ENCODE measurements at places on chromosomes 4 and X.
A peak's percentile ranks its signal among the peaks of the same experiment; 100 is the strongest.

GRCh38 chr4:2662598-2662997 is 93.5 kb downstream of the TNIP2 start:
- no peaks in the 10 kb centered on the region for H3K4me1 ChIP-seq
- H3K36me3 ChIP-seq, result peaks cover 62% of the 10 kb centered on the region
- H3K27me3 ChIP-seq, result no peaks in the 10 kb centered on the region
- H3K4me3 ChIP-seq, result no peak overlapping the region
- no peak for DNase-seq

- H3K27ac ChIP-seq, result no peak overlapping the region
- H3K36me3 ChIP-seq, result no peaks in the 10 kb centered on the region
- no peak for DNase-seq
- no peaks in the 10 kb centered on the region for H3K27me3 ChIP-seq
These were observed 227.9 kb upstream of the ANKRD50 start for GRCh38 chr4:124940387-124940786.

GRCh38 chr4:31657859-31658570 is 937.8 kb downstream of the PCDH7 start:
- H3K36me3 ChIP-seq, result no peaks in the 10 kb centered on the region
- no peak for DNase-seq
- H3K27me3 ChIP-seq, result no peaks in the 10 kb centered on the region
- H3K4me3 ChIP-seq, result no peak overlapping the region

DNA sequence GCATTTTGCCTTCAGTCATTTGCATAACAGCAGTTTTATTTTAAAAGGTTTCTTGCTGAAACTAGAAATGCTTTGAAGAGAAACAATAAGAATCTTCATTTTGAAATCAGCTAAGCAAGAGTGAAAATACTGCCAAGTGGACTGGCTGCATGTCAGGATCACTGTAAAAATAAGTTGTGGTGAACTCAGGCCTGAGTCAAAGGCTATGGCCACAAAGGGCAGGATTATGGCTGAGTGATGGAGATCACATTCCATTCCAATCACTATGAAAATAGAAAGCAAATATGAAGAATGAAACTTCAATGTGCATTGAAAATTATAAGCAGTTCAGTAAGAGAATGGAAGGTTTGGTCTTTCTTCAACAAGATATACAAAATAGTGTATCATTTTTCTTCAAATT is 224.5 kb downstream of the PCDH18 start:
- H3K4me3 ChIP-seq, result no peak overlapping the region
- H3K27ac ChIP-seq, result no peak overlapping the region

DNA sequence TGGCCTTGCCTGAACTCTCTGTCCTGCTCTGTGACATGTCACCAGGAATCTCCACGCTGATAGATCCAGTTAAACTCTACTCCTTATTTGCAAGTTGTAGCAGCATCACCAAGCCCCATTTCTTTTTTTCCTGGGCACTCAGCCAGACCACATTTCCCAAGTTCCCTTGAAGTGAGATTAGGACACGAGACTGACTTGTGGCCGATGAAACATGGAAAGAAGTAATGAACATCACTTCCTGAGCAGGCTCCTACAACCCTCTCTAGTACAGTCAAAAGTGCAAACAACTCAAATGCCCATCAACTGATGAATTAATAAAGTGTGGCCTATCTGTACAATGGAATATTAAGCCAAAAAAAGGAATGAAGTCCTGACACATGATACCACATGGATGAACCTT is 74.6 kb downstream of the MAP3K15 start:
- no peaks in the 10 kb centered on the region for H3K4me1 ChIP-seq
- no peak overlapping the region for H3K4me3 ChIP-seq
- H3K36me3 ChIP-seq, result no peaks in the 10 kb centered on the region
- no peaks in the 10 kb centered on the region for H3K27me3 ChIP-seq

- no peak overlapping the region for H3K4me3 ChIP-seq
- H3K27ac ChIP-seq, result no peak overlapping the region
- no peaks in the 10 kb centered on the region for H3K4me1 ChIP-seq
- no peaks in the 10 kb centered on the region for H3K27me3 ChIP-seq
These were observed 276.7 kb downstream of the DCTD start for GRCh38 chr4:182640491-182640890.

DNA sequence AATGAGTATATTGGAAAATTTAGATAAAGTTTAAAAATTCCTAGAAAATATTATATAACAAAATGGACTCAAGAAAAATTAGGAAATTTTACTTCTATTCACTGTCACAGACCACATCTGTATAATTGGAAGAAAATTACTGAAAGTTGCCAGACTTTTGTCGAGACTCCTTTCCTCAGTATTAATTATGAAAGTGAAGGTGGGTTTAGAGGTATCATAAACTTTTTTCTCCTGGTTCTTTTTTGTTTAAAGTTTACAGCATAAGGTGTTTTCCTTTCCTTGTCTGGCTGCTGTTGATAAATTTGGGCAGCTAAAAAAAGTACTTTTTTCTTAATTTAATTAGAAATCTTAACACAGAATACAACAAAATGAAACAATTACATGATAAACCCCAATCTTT is 6.7 kb upstream of the TEX13D start:
- H3K27ac ChIP-seq, result no peak overlapping the region
- no peak overlapping the region for H3K4me3 ChIP-seq
- no peaks in the 10 kb centered on the region for H3K36me3 ChIP-seq
- H3K4me1 ChIP-seq, result no peaks in the 10 kb centered on the region

- H3K27me3 ChIP-seq, result no peaks in the 10 kb centered on the region
- no peak for DNase-seq
- no peak overlapping the region for H3K27ac ChIP-seq
- no peaks in the 10 kb centered on the region for H3K36me3 ChIP-seq
- H3K4me3 ChIP-seq, result no peak overlapping the region
These were observed 2480.2 kb downstream of the PCDH7 start for GRCh38 chr4:33200377-33200776.

DNA sequence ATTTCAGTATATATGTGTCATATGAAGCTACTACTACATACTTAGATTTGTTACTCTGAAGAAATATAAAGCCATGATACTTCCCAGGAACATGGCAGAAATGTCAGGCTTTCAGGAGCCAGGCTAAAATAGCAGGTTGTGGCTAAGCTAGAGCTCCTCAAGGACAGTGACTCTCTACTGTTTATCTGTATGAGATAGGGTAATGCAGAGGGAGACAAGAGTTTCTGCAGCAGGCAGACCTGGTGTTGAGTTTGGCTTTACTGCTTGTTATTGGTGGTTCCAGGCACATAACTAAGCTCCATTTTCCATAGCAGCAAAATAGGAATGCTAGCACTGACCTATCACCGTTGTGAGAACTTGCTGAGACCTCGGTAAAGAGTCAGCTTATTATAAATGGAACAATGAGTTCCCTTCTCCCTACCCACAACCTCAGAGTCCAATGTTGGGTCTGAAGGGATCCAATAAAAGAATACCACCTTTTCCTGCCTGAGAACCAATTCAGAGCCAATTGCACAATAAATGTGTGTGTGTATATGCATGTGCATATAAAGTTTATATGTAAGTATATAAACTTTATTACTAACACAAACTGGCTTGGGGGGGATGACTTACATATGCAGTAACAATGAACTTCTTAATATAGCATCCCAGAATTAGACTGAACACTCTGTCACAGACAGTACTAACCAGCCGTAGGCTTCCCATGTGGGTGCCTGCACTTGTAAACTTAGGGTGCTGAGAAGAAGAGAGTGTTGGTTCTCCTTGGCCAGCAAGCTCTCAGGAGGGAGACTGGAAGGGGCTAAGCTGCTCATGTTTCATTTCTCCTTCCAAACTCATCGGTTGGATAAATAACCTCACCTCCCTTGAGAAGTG is 51.9 kb upstream of the PAQR3 start:
- no peak overlapping the region for H3K4me3 ChIP-seq
- DNase-seq, result no peak
- no peak overlapping the region for H3K27ac ChIP-seq
- no peaks in the 10 kb centered on the region for H3K4me1 ChIP-seq
- H3K27me3 ChIP-seq, result no peaks in the 10 kb centered on the region
- no peaks in the 10 kb centered on the region for H3K36me3 ChIP-seq

DNA sequence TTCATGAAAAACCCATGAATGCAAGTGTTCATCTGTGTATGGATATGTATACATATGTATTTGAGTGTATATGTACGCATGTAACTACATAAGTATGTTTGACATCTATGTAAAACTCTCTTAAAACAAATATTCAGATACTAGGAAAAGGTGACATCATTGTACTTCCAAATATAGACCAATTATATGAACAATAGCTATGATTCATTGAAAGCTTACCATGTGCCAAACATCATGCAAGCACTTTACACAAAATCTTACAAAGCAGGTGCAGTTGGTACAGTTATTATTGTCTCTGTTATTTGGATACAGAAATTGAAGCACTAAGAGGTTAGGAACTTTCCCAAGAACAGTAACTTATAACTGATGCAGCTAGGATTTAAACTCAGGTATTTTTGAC is 21.4 kb downstream of the MAGEB17 start:
- H3K27me3 ChIP-seq, result no peaks in the 10 kb centered on the region
- DNase-seq, result no peak
- no peaks in the 10 kb centered on the region for H3K36me3 ChIP-seq
- H3K4me3 ChIP-seq, result no peak overlapping the region

DNA sequence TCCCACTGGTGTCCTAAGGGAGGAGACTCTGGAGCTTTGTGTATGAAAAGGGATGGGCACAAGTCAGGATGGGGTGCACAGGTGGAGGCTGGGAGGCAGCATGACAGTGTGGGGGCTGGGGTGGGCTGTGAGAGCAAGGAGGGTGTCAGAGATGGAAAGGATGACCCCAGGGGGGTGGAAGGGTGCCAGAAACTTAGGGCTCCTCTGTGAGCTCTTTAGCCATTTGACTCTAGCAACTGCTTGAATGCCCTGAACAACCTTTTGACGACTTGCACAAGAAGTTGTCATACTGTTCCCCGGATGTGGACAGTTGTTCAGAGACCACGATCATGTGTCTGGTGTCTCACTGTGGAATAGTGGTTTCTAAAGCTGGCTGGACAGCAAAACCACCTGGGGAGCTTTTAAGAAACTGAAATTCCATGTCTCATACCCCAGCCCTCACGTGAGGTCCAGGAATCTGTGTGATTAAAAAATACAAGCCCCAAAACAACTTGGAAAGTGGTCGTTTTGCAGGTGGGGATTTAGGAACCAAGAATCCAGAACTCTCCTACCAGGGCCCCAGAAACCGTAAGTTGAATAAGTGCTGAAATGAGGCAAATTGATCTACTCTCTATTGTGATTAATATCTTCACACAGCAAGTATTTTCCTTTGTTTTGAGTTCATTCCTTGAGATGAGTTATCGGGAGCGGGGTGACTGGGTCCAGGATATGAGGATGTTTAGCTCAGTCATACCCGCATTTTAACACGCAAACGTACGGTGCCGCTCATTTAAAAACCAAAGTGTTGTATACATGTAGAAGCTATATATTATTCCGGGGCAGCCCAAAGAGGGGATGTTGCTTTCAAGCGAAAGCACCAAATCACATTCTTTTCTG is 3.4 kb downstream of the RHOH start:
- H3K27ac ChIP-seq, result peak overlapping the region; percentile 93
- H3K27me3 ChIP-seq, result no peaks in the 10 kb centered on the region
- peak overlapping the region; percentile 74 for H3K4me3 ChIP-seq

DNA sequence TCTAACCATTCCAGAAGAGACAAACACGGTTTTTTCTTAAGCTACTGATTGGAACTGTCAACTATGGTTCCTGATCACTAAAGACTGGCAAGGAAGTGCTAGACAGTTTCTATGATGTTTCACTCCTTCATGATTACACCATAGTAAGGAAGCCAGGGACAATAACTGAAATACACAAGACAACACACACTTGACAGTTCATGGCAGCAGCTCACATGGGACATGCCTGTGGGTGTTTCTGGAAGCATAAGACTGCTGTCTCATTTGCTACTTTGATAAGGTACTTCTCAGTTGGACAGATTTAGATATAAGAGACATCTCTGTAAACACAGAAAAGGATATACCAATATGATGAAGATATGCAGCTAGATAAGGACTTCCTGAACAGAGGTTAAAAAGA is 8.3 kb upstream of the IRAK1 start:
- no peaks in the 10 kb centered on the region for H3K27me3 ChIP-seq
- H3K36me3 ChIP-seq, result peaks cover 61% of the 10 kb centered on the region
- H3K4me1 ChIP-seq, result peaks cover 4% of the 10 kb centered on the region
- no peak overlapping the region for H3K27ac ChIP-seq

- DNase-seq, result peak; percentile 49
- H3K36me3 ChIP-seq, result no peaks in the 10 kb centered on the region
- H3K4me1 ChIP-seq, result peaks cover 34% of the 10 kb centered on the region
- no peaks in the 10 kb centered on the region for H3K27me3 ChIP-seq
- H3K4me3 ChIP-seq, result peak overlapping the region; percentile 56
- H3K27ac ChIP-seq, result no peak overlapping the region
These were observed 701 bp upstream of the BCOR start for GRCh38 chrX:40098264-40099054.

All from CD4-positive, alpha-beta T cell (primary cell).